Activated naive CD4-positive, alpha-beta T cell treated with anti-CD3 and anti-CD28 coated beads, Interleukin-2, amount 50 U/mL, for 72 hours (primary cell): ENCODE measurements at places on chromosomes 4 and X. TPM values are rescaled to one million over a fixed set of nuclear protein-coding genes. Genes with fewer than 3 reads are reported as not detected.

The SLC34A2 gene
- not detected for total RNA-seq

The OTC gene
- not detected for total RNA-seq

The NALF2 gene
- total RNA-seq = 0.23 TPM

The SLC6A8 gene
- 0.16 TPM for total RNA-seq

The NR3C2 gene
- total RNA-seq = 7.1 TPM

The NPY2R gene
- total RNA-seq = not detected

The ABHD18 gene
- total RNA-seq = 28.7 TPM

The CLDN2 gene
- total RNA-seq = not detected

The DGAT2L6 gene
- not detected for total RNA-seq

The DDX53 gene
- total RNA-seq = not detected

The LNX1 gene
- total RNA-seq = not detected

The ARHGEF38 gene
- not detected for total RNA-seq

The RBMXL3 gene
- total RNA-seq = not detected

The APLN gene
- total RNA-seq = 2.0 TPM

The SLC2A9 gene
- 1.2 TPM for total RNA-seq

The CWH43 gene
- not detected for total RNA-seq

The SSX2B gene
- total RNA-seq = not detected

The FGFR3 gene
- 0.12 TPM for total RNA-seq

The ETNPPL gene
- total RNA-seq = not detected

The MAP3K15 gene
- 2.4 TPM for total RNA-seq

The EGFL6 gene
- 0.93 TPM for total RNA-seq

The ANK2 gene
- 1.0 TPM for total RNA-seq

The SMIM20 gene
- total RNA-seq = 21.3 TPM

The RNF212 gene
- 3.5 TPM for total RNA-seq

The FGF13 gene
- total RNA-seq = not detected

The TRPC5OS gene
- not detected for total RNA-seq

The AREG gene
- total RNA-seq = 2.1 TPM

The BTK gene
- total RNA-seq = 0.41 TPM

The MAGEC2 gene
- not detected for total RNA-seq

The ARHGEF6 gene
- 59.5 TPM for total RNA-seq

The REST gene
- total RNA-seq = 43.5 TPM

The HTR2C gene
- total RNA-seq = not detected

The TRIM2 gene
- 4.4 TPM for total RNA-seq

The GUCY1B1 gene
- total RNA-seq = 0.20 TPM

The USP38 gene
- total RNA-seq = 18.0 TPM

The ASMT gene
- total RNA-seq = 1.1 TPM

The CRMP1 gene
- not detected for total RNA-seq

The NEUROG2 gene
- total RNA-seq = not detected

The NUDT11 gene
- total RNA-seq = 0.75 TPM

The PCYT1B gene
- total RNA-seq = 0.05 TPM

The GC gene
- not detected for total RNA-seq

The ZIC3 gene
- total RNA-seq = not detected

The MSANTD1 gene
- total RNA-seq = 1.6 TPM

The CT45A2 gene
- total RNA-seq = not detected

The MMRN1 gene
- 0.11 TPM for total RNA-seq

The TRIM60 gene
- total RNA-seq = not detected
